ENCODE measurements at places on chromosomes 12 and 14.

GRCh38 chr14:104145826-104146601, 7.6 kb downstream of the KIF26A start:
- no peak for DNase-seq

DNA sequence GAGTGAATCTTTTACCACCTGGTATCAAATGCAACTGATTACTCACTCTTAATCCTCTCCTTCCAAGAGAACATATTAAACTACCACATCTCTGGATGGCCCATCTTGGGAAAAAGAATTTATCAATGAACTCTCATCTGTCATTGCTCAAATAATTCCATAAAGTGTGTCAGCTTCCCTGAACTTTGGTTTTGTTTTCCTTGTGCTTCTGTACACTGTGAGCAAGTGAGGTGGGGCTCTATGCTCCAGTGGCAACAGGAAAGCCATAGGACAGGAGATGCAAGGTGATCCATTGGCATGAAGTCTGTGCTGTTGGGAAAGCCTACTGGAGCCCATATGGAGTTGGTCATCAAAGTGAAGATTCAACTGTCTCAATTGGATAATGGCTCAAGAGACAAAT, 17.4 kb downstream of the OTOGL start:
- DNase-seq: no peak

DNA sequence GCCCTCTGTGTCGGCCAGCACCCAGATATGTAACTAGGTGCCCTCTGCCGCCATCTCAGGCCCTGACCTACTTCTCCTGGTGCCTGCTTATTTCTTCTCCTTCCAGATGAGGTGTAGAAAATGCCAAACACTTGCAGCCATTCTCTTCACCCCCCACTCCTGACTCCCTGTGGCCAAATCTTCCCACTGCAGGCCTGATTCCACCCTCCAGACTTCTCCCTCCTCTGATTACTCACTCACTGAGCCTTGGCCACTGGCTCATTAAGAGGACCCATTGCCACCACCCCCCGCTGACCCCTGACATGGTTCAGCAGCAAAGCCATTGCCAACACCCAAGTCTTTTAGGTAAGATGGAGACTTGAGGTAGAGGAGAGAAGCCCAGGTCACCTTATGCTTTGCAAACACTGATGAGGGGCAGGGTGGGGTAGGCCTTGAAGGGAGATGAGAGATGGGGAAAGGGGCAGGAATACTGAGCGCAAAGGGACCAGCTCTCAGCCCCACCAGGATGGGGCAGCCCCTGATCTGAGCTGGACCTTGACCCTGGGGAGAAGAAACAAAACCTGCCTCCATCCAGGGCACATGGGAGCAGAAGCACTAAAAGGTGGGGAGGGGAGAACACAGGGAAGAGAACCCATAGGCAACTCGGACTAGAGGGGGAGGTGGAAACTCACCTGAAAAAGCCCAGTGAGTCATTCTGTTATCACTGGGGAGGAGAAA, 25.1 kb upstream of the ANO2 start:
- no peak for DNase-seq

GRCh38 chr12:93894391-93895088, 217.4 kb downstream of the CRADD start:
- DNase-seq: no peak

GRCh38 chr12:76201316-76201715, 116.8 kb upstream of the NAP1L1 start:
- DNase-seq: no peak

- no peak for DNase-seq
Observed at GRCh38 chr12:125305231-125305630, 240.0 kb downstream of the AACS start.

GRCh38 chr12:57006809-57007475, 596 bp upstream of the ZBTB39 start:
- peak; percentile 12 for DNase-seq

DNA sequence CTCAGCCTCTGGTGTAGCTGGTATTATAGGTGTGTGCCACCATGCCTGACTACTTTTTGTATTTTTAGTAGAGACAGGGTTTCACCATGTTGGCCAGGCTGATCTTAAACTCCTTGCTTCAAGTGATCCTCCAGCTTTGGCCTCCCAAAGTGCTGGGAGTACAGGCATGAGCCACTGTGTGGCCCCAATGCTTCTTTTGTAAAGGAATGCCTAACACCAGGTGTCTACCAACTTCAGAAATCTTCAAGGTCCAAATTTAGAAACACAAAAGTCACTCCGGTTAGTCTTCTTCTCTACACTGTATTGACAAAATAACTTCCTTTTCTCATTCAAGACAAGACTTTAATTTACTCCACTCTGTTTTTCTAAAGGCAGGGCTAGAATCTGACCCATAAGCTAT, 188.7 kb downstream of the PRKD1 start:
- DNase-seq: no peak

DNA sequence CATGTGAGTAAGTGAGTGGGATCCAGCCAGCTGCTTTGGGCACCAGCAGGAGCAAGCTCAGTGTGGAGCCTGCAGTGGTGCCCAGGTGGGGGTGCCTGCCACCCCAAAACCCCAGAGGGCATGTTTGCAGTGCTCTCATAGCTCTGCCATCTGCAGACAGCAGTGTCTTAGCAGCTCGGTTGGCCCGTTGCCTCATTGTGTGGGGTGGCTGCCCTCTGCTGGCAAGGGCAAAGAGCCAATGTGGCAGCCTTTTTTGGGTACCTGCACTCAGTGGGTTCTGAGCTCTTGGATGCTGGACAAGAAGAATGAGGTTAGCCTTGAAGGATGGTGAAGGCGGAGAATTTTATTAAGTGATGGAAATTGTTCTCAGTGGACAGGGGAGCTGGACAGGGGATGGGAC, 52.3 kb downstream of the NEUROD4 start:
- DNase-seq: peak; percentile 81
